ENCODE measurements at places on chromosomes 2 and 18.

DNA sequence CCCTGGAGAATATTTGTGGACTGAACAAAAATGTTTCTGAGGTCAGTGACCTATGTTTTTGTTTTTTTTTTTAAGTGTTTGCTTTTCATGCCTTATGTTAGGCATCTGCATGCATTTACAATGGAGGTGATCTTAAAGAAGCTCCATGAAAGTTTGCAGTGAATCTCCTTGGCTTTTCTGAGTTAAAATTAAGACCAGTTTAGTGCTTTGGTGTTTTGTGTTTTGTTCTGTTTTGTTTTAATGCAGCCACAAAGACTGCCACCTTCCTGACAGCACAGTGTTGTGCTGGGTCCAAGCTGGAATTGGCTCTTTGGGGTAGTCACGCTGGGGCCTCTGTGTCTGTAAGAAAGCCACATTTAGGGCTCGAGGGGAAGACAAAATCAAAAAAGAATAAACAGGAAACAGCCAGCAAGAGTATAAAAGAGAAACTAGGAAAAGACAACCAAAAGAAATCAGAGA is 396.2 kb downstream of the ARHGAP15 start:
- DNase-seq = no peak

DNA sequence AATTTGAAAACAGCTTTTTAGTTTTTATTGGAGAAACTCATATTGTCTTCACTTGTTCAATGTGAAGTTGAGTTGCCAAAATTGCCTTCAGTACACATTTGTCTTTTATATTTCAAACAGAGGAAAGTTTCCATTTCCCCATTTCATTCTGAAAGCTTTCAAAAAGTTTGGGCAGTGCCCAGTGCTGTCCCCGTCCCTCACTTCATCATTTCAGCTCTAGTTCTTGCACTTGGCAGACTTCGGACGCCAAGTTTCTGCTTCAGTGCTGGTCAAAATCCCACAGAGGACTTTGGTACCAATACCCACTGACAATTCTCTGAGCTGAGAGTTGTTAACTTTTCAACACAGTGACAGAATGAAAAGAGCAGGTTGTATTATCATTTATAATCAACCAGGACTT is 43.4 kb upstream of the AQP4 start:
- DNase-seq = no peak

- DNase-seq = no peak
These were observed 191.6 kb upstream of the SP5 start for GRCh38 chr2:170523506-170523905.

DNA sequence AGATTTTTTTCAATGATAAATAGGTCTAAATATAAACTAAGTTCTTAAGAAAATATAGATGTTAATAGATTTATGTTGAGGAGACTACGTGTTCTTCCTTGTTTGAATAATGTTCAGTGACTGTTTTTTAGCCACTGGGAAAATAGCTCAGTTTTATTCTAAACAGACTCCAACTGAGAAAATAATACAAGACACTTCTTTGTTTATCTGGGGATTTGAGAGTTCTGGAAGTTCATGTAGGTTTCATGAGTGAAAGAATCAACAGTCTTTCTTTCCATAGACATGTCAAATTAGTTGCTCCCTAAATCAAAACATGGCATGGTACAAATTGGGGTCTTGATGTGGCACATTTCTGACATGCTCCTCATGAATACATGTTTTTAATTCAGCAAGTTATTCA is 177.7 kb downstream of the MREG start:
- no peak for DNase-seq

DNA sequence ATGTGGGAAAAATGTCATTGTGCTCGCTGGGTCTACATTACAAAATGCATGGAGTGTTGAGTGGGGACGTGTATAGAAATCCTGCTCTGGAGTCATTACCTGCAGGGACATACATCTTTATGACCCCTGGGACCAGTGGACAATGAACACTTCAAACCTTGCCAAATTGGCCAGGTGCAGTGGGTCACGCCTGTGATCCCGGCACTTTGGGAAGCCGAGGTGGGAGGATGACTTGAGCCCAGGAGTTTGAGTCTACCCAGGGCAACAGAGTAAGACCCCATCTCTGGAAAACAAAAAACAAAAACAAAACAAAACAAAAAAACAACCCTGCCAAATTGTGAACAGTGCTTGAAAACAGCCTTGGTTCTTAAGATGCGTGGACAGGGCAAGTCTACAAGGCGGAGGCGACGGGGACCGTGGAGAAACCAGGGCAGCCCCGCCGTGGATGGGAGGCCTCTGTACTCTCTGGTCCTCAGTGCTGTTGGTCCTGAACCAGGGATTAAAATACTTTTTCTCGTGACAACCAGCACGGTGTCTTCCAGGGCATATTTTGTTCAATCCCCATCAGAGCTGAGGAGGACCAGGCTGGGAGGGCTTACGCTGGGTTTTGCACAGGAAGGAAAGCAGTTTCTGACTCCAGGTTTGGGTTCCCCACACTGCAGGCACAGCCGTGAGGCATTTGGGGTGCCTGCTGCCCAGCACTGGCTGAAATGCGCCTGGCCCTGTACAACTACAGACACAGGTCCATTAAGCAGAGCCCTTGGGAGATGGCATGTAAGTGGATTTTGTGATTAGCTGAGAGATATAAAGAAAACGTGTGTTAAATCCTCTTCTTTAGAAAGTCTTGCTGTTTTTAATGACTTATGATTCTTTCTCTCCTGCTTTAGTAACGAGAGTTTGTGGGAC is 13.7 kb downstream of the COLEC11 start:
- DNase-seq = no peak

DNA sequence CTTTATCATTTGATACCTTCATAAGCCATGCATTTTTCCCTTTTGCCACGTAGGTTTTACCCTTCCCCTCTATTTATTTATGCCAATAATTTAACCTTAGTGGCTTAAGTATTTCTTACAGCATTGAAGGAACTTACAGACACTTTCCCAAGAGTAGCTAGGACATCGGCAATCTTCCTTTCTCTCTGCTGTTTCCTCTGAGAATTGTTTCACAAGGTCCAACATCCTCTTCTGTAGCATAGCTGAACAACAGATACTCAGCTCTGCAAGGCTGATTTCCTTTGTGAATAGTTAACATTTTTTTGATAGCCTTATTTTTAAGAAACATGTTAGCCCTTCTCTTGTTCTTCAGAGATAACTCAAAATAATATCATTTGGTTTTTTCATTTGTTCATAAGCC is 1.1 kb upstream of the GCA start:
- DNase-seq = no peak
